ENCODE measurements at places on chromosomes 16 and 17. TPM values are rescaled to one million over a fixed set of nuclear protein-coding genes. Genes with fewer than 3 reads are reported as not detected.

- DNase-seq = no peak
These were observed 726 bp upstream of the C1QTNF1 start for GRCh38 chr17:79023180-79023705.

- DNase-seq = no peak
These were observed 62.3 kb upstream of the ZNF423 start for GRCh38 chr16:49918257-49918656.

GRCh38 chr17:2805961-2806360 lies 9.7 kb downstream of the RAP1GAP2 start:
- no peak for DNase-seq

DNA sequence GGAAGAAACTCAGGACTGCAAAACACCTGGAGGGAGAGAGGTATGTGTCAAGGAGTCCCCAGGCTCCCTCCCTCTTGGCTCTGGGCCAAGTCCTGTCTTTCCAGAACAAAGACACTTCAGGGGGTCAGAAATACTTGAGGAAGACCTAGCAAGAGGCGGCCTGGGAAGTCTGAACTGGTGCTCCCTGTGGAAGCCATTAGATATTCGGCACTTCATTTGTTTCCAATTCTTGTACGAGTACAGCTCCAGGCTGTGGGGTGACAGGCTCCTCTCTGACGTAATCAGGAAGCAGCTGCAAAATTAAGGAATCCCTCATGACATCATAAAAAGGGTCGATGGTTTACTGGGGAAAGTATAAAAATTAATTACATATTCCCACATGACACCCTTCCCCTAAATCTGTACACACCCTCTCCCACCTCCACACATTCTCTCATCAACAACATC lies 108.7 kb downstream of the SMG6 start:
- DNase-seq = no peak

DNA sequence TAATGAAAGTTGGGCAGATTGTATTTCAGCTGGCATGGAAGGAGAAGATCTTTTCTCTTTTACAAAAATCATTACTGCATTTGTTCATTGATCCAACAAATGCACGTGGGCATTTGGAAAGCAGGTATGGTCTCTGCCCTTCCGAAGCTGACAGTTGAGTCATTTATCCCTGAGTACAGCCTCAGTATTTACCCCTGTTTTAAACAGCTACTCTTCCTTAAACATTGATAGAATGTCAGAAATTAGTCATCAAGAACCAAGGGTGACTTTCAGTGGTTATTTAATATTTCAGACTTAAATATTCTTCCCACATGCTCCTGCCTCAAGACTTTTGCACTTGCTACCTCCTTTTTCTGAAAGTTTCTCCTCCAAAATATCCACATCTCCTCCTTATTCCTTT lies 226.7 kb upstream of the HSBP1 start:
- DNase-seq = no peak

- no peak for DNase-seq
These were observed 122.6 kb upstream of the MED13 start for GRCh38 chr17:62187681-62188080.

DNA sequence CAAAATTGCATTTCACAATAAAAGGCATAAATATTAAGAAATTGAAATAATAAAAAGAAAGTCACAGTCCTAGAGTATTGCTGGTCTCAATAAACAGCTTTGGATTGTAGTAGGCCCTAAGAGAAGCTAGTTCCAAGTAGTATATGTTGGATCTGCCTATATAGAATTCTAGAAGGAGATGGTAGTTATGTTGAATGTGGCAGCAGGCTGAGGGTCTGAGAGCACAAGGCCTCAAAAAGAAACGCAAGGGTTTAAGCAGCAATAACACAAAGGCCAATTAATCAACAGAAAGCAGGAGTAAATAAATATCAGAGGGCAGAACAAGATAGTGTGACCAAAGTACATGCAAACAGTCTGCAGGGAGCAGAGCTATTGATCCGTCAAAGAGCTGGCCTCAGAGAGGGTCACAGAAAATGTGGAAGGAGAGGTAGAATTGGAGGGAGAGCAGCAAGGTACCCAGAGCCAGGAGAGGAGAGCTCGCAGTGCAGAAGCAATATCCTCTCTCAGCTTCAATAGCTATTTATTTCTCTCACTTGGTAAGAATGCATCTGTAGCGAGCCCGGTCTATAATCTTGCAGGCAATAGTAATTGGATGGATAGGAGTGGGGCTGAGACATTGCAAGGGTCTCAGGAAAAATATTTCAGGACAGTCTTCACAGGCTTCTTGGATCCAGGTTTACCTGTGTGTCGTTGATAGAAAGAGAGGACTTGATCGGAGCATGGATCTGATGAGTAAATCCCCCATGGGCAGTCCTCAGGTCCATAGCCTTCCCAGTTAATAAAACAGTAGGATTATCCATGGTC lies 25.1 kb upstream of the MED13 start:
- no peak for DNase-seq

DNA sequence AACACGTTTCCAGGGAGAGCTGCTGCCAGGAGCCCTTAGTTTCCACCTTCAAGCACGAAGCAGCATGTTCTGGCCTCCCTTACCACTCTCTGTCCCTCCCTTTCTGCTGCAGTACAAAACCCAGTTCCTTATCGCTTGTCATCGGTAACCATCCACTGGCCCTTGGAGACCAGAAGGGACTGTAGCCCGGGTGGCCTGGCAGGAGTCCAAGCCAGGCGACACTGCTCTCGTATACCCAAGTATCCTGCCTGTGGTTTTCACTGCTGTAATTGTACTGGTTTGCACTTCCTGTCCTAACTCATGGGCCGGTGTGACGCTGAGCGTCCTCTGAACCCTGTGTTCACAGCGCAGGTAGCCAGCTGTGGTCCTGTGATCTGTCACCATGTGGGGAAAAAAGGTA lies 81.1 kb downstream of the MAF start:
- no peak for DNase-seq

- DNase-seq = no peak
These were observed 5.8 kb downstream of the STX1B start for GRCh38 chr16:31004658-31005057.

The GRAP gene
- 0.21 TPM for total RNA-seq

The PRCD gene
- total RNA-seq = 0.54 TPM

All from Panc1 (cell line).